ENCODE measurements at places on chromosomes 5 and 9. TPM values are rescaled to one million over a fixed set of nuclear protein-coding genes. Genes with fewer than 3 reads are reported as not detected.

DNA sequence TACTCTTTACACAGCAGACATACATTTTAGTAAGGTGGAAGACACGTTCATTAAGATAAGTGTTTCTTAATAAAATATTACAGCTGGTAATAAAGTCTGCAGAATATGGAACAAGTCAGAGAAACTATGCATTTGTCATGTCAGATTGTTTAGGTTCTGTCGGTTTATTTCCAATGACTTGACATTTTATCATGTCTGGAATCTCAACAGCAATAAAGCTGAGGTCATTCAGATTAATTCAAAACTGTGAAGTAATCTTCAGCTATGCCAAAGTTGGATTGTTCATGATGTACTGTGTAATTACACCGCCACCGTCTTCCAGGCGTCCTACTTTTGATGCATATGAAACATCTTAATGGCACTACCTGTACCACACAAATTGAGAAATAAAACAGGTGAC, 1032.6 kb downstream of the CDH12 start:
- H3K36me3 ChIP-seq: no peaks in the 10 kb centered on the region
- H3K27ac ChIP-seq: no peak overlapping the region
- no peaks in the 10 kb centered on the region for H3K27me3 ChIP-seq
- no peak for DNase-seq
- H3K4me1 ChIP-seq: no peaks in the 10 kb centered on the region

GRCh38 chr9:115286411-115286810, 168.5 kb upstream of the TNC start:
- H3K4me1 ChIP-seq: no peaks in the 10 kb centered on the region
- no peak for DNase-seq
- H3K36me3 ChIP-seq: no peaks in the 10 kb centered on the region
- no peaks in the 10 kb centered on the region for H3K27me3 ChIP-seq

GRCh38 chr9:3976865-3977613, 322.8 kb downstream of the GLIS3 start:
- no peak for DNase-seq
- H3K27ac ChIP-seq: no peak overlapping the region
- no peaks in the 10 kb centered on the region for H3K36me3 ChIP-seq
- H3K27me3 ChIP-seq: no peaks in the 10 kb centered on the region

GRCh38 chr5:164799391-164799790, 1294.0 kb downstream of the MAT2B start:
- no peaks in the 10 kb centered on the region for H3K4me1 ChIP-seq
- no peak overlapping the region for H3K27ac ChIP-seq
- no peaks in the 10 kb centered on the region for H3K27me3 ChIP-seq
- no peak for DNase-seq
- H3K36me3 ChIP-seq: no peaks in the 10 kb centered on the region
- H3K4me3 ChIP-seq: no peak overlapping the region

The NR5A1 gene
- 1.2 TPM for total RNA-seq

The OGN gene
- total RNA-seq: 11.5 TPM

The SLCO4C1 gene
- not detected for total RNA-seq
